ENCODE measurements at places on chromosomes 4 and X.
A peak's percentile ranks its signal among the peaks of the same experiment; 100 is the strongest.

GRCh38 chr4:76823495-76823894 lies 74.4 kb downstream of the SOWAHB start:
- no peak for DNase-seq

DNA sequence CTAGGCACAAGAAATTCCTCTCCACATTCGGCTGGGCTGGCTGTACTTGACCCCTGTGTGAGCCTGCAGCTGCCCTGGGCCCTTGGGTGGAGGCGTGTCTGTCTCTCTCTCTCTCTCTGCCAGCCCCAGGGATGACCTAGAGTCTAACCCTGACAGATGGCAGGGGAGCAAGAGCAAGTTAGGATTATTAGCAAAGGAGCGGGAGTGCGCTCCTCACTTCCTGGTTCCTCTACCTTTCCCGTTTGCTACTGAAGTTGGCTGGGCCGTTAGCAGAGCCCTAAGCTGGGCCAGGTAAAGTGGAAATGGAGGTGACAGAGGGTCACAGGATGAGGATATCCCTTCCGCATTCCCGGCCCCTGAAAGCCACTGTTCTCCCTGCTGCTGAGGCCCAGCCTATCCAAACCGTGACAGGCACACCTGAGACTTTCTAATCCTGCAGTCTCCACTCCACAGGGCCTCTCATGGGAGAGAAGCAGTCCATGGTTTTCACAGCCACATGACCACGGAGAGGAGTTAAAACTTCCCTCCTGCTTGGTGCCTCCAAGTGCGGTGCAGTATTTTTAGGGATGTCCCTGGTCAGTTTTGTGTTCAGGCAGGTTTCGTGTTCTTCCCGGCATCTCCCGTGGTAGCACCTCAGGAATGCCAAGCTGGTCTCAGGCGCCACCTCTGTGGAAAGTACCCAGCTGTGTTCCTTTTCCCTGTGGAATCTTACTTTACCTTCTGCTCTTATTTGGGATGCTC lies 79.3 kb downstream of the CLDN22 start:
- no peak for DNase-seq

- DNase-seq: no peak
Observed at GRCh38 chr4:19030048-19030447, 1008.5 kb upstream of the LCORL start.

GRCh38 chr4:71711044-71711984 lies 72.6 kb downstream of the GC start:
- no peak for DNase-seq

GRCh38 chrX:148928811-148929210 lies 428.4 kb downstream of the AFF2 start:
- DNase-seq: no peak

GRCh38 chr4:159060161-159060560 lies 42.7 kb upstream of the RAPGEF2 start:
- DNase-seq: no peak

DNA sequence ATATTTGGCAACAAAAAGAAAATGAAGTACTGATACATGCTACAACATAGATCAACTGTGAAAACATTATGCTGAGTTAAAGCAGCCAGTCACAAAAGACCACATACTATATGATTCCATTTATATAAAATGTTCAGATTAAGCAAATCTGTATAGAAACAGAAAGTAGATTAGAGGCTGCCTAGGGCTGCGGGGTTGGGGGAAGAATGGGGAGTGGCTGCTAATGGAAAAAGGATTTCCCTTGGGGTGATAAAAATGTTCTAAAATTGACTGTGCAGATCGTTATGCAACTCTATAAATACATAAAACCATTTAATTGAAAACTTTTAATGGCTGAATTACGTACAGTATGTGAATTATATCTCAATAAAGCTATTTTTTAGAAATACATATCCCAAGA lies 46.8 kb downstream of the NEK1 start:
- no peak for DNase-seq

DNA sequence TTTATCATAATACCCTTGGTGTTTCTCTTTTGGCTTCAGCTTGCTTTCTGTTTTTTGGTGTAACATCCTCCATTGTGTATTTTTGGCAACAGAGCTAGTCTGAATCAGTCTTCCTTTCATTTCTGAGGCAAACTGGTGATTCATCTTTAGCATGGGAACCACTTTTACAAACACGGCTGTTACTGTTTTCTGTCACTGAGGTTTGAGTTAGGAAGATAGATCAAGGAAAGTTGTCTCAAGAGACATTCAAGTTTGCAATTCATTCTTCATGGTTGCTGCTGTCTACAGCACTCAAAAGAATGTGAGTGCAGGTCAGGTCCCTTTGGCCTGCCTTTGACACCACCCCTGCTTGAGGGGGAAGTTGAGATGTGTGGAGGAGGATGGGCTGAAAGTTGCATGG lies 36.3 kb downstream of the IL21 start:
- DNase-seq: peak; percentile 51

DNA sequence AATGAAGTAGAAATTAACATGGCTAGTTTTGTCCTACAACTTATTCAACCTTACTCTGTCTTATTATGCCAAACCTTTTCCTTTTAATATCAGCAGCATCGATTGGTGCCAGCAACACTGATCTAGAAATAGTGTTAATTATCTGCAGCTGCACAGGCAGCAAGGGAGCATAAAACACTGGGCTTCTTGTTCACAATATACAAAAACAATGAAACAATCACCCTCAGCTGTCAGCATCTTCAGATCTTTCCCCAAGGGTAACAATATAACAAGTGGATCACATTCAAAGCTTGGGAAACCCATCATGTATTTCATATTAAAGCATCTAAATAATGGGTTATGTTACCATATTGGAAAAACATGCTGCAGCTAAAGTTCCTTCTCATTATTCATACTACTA lies 238.1 kb downstream of the SPOCK3 start:
- no peak for DNase-seq

- no peak for DNase-seq
Observed at GRCh38 chr4:53205970-53206369, 159.9 kb downstream of the SCFD2 start.

- peak; percentile 31 for DNase-seq
Observed at GRCh38 chr4:6372649-6373525, 99.5 kb downstream of the PPP2R2C start.

GRCh38 chrX:101693476-101693875 lies 33.8 kb upstream of the ARMCX2 start:
- no peak for DNase-seq

DNA sequence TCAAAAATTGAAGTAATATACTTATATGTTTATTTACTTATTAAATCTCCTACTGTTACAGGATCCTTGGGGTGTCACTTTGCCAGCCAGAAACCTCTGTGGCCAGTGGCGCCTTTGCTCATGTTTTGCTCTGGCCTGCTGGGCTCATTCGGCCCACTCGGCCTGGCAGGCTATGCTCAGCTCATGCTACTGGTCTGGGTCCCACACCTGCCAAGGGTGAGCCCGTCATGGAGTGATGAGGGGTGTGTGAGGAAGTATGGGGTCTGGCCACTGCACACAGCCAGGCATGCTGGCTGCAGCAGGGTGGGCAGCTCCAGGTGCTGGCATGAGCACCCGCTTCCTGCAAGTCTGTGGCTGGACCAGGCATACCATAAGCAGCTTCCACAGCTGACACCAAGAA lies 25.1 kb downstream of the ADH7 start:
- DNase-seq: no peak

DNA sequence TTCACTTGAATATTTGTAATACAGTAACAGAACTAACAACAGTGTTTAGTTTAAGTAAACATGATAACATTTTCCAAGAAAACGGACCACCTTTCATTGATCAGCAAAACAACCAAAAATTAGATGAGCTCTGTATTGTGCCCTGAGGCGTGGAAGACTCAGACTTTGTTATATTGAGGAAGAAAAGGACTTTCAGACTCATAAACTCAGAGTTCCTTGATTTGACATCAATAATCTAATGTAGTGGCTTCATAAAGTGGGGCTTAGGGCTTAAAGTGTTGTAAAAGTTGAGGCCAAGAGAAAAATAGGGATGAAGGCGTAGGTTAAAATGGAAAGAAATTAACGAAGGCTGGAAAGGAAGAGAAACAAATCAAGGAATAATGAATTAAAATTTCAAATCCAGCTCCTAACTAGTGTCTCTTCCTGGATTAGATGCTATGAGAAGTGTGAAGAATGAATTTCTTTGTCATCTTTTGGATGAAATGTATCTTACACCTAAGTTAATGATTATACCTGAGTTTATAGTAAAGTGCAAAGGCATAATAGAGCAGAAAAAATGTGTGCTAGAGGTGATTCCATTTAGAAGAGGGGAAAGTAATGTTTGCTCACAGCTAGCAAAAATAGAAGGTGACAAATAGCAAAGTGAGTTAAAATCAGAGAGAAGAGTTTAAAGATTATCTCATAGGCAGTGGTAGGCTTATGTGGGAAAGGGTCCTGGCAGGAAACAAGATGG lies 19.8 kb upstream of the GLRA2 start:
- DNase-seq: no peak
